ENCODE measurements at places on chromosomes 12 and 14.

GRCh38 chr14:42931308-42931707 lies 1324.6 kb downstream of the LRFN5 start:
- no peak for DNase-seq

- no peak for DNase-seq
These were observed 7.6 kb downstream of the EML1 start for GRCh38 chr14:99800781-99801180.

GRCh38 chr12:94710933-94711332 lies 60.6 kb upstream of the TMCC3 start:
- no peak for DNase-seq

DNA sequence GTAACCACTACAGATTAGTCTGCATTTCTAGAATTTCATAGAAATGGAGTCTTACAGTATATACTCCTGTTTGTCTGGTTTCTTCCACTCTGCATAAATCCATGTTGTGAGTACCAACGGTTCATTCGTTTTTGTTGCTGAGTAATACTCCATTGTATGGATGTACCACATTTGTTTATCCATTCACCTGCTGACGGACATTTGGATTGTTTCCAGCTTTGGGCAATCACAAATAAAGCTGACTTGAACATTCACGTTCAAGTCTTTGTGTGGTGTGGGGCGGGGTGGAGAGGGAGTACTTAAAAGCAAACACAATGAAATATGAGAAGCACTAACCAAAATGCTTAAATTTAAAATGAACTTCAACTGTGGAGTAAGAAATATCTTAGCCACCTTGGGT lies 7.1 kb downstream of the HECTD4 start:
- DNase-seq: no peak

- no peak for DNase-seq
These were observed 29.1 kb downstream of the MOK start for GRCh38 chr14:102275866-102276265.

GRCh38 chr14:97106166-97106565 lies 309.0 kb downstream of the VRK1 start:
- no peak for DNase-seq

DNA sequence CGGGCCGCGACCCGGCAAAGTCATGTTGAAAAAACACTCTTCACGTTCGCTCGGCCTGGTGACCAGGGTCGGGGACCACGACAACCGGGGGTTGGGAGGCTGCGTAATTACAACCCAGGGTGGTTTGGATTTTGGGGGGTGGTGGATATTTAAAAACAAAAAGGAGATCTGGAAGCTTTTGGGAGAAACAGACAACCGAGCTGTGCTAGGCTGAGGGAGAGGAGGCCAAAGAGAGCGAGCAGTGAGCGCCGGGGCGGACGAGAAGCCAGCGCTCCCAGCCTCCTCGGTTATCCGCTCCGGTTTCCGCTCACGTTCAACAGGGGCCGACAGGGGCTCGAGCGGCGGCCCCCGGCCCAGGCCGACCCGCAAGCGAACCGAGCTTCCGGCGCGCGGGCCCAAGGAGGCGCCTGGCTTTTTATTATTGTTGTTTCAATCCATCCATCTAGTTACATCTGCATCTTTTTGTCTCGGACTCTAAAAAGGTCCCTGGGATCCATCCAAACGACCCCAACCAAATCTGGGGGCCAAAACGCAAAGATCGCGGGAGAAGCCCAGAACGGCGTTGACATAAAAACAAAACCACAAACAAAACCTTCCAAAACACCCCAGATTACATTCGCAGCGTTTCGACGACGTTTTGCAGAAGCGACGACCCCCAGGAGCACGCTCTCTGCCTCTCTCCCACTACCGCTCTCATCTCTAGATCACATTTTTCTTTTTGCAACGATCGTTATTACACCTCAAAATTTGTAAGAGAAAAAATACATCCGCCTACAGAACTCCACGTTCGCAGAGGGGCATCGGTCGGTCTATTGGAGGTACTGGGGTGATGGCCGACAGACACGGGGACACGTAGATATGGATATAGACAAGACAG lies 771 bp downstream of the OTX2 start:
- no peak for DNase-seq

DNA sequence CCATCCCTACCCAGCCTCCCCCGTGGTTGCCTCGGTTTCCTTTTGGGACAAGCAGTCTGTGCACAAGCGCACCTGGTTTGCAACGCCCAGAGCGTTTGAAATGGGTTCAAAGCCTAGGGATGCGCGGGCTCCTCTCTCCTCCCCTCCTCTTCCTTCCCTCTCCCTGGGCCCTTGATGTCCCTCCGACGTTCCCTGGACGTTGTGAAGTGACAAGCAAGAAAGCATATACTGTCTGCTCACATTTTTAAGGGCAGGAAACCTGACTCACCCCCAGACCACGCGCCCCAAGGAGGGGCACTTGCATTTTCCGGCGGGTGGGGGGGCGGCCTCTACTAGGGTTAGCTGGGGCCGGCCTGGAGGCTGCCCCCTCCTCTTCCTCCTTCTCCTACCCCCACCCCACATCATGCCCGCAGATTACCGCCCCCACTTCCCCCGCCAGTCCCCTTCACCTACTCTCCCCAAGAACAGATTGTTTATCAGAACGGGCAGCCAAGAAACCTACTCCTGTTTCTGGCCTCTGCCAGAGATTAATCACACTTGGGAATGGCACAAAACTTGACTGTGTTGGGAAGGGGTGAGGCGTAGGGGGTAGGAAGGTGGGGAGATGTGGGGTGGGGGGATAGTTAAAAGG lies 9.5 kb upstream of the IRF2BPL start:
- DNase-seq: no peak

- no peak for DNase-seq
These were observed 21.9 kb downstream of the RTN1 start for GRCh38 chr14:59848671-59849070.

GRCh38 chr14:34237677-34238076 lies 224.4 kb downstream of the SPTSSA start:
- no peak for DNase-seq

DNA sequence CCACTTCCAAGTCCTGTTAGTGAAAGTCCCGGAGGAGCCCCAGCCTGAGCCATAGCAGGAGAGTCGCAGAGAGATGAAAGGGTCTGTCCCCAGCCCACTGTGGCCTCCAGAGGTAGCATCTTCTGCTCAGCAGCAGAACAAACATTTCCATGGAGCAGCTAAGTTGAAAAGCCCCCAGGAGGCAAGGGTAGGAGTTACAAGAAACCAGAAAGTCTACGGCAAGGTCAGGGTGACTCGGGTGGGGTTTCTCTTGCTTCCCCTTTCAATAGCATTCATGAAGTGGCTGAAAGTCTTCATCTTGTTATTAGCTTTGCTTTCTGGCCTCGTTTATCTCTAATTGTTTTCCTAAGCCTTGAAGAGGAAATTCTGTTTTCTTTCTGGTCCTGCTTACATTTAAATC lies 151.2 kb upstream of the DIO3 start:
- DNase-seq: no peak

- DNase-seq: no peak
These were observed 74.8 kb upstream of the TCL1B start for GRCh38 chr14:95611293-95611880.

DNA sequence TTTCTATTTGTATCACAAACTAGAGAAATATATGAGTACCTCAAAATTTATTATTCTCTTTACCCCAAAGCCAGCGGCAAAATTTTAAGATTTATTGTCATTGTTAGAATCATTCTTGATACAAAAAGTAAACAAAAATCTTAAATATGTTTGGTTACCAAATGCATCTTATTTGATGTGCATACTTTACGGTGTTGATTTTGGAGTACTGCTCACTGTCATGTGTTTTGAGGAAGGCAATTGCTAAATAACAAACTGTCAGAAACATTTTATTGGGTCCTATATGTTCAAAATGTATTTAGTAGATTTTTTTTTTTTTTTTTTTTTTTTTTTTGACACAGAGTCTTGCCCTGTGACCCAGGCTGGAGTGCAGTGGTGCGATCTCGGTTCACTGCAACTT lies 124.9 kb downstream of the PTPRR start:
- no peak for DNase-seq

GRCh38 chr12:66118240-66118891 lies 12.2 kb downstream of the LLPH start:
- DNase-seq: no peak

DNA sequence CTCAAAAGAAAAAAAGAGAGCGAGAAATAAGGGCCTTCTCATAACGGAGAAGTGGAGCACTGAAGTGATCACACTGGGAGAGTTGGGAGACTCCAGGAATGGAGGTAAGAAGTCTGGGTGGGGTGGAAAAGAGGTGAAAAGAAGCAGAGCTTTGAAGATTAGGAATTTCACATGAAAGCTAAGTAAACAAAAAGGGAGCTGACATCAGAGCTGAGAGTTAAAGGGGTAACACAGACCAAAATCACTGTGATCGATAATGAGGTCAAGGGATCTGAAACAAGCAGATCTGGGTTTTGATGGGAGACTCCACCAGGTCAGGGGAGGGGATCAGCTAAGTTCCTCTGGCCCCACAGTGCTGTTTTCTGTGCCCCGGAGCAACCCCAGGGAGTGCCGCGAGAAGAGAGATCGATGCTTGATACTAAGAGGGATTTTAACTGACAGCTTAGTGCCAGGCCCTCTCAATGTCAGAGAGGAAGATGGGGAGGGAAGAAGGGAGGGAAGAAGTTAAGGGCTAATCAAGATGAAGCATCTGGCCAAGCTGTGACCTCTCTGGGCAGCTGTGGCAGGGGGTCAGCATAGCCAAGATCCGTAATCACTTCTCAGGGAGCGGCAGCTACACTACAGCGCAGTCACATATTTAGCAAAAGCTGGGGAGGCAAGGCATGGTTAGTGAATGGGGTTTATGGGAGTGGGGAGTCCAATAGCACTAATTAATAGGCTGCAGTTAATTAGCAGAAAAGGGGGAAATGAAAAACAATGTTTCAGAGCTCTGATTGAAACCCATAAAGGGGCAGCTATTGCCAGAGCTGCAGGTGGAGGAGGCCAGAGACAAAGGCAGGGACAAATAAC lies 8.0 kb downstream of the AQP6 start:
- no peak for DNase-seq

DNA sequence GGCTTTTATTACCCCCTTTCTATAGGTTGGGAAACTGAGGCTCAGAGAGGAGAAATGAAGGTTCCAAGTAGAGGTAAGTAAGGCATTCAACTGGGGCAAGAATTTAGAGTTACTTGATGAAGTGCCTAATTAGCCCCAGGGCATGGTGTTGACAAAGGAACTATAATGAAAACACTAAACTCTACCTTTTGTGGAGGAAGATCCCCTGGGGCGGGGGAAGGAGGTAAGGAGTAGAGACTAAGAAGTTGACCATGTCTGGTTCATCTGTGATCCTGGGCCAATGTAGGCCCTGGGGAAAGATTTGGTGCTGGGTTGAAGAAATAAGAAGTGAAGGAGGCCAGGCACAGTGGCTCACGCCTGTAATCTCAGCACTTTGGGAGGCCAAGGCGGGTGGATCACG lies 16.2 kb upstream of the COX6A1 start:
- no peak for DNase-seq

GRCh38 chr12:56288705-56289387 lies 11.3 kb downstream of the CS start:
- no peak for DNase-seq

DNA sequence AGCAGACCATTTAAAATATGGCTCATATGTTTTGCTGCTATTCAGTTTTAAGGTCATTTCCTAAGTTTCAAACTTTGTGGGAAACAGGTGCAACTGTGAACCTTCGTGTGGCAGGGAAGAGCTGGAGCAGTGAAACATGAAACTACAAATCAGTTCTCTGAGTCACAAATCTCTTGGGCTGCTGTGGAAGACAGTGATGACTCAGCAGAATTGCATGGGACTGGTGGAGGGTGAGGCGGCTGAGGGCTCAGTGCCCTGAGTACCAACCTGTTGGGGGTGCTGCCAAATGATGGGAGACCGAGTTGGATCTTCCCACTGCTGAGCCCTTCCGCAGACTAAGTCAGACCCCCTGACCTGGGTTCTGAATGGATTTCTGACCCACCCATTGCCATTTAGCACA lies 8.4 kb upstream of the CALM1 start:
- no peak for DNase-seq

- no peak for DNase-seq
These were observed 41.2 kb upstream of the MED13L start for GRCh38 chr12:116318576-116319232.

DNA sequence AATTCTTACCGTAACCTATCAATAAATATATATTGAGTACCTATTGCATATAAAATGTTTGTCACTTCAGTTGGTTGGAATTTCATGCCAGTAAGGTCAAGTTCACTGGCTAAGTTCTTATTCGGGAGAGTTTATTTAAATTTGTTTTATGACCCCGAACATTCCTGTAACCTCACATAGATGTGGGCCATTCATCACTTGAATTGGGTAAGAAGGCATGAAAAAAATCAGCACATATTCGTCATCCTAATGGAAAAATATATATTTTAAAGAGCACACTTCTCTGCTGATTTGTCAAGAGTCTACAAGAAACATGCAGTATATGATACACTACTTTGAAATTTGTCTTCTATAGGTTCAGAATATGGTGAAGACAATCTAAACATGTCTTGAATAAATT lies 263.4 kb downstream of the CCDC91 start:
- DNase-seq: no peak

GRCh38 chr14:50826681-50827080 lies 4.3 kb downstream of the NIN start:
- DNase-seq: no peak

DNA sequence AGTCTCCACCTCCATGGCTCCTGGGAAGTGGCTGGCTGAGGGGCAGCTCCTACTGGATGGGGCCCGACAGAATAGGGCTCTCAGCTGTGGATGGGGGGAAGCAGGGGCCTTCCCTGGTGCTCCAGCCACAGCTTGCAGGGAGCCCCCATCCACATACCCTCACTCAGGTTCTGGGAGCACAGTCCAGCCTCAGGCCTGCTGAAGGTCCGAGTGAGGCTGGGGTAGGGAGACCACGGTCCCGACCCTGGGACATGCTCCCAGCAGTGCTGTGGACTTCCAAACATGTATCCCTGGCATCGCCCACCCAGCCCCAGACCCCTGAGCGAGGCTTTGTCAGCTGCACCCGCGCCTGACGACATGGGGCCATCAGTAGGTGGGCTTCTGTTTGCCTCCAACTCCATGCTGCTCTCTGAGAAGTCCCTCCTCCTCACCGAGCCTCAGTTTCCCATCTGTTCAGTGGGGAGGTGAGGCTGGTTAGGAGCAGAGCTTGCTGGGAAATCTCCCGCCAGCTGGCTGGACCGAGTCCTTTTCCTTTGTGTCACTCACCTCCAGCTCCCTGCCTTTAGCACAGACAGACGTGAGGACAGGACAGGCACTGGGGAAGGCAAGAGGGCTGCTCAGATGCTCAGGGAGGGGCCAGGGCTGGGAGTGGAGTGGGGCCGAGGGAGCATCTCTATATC lies 9.1 kb upstream of the ATG101 start:
- DNase-seq: no peak

DNA sequence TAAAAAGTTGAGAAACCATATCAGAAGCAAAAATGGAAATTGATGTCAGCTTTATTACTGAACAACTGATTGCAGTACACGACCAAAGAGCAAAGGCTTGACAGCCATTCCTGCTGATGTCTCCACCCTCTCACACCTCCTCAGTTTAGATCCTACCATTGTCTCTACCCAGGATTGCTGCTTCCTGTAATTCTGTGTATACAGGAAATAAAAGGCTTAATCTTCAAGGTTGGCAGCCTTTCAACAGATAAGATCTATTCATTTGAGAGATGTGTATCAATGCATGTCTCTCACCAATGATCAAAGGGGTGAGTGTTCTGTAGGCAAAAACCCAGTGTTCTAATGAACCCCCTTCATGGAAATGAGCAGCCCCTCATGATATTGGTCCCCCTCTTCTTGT lies 27.0 kb downstream of the SLCO1C1 start:
- DNase-seq: no peak

Data from stimulated activated CD4-positive, alpha-beta T cell treated with anti-CD3 and anti-CD28 coated beads, Interleukin-1b, Interleukin-23, amount 100 ng/mL, for 24 hours (primary cell).